ENCODE measurements at places on chromosomes 16 and 17.

GRCh38 chr16:745739-746138 lies 4.9 kb upstream of the CIAO3 start:
- no peak for DNase-seq

DNA sequence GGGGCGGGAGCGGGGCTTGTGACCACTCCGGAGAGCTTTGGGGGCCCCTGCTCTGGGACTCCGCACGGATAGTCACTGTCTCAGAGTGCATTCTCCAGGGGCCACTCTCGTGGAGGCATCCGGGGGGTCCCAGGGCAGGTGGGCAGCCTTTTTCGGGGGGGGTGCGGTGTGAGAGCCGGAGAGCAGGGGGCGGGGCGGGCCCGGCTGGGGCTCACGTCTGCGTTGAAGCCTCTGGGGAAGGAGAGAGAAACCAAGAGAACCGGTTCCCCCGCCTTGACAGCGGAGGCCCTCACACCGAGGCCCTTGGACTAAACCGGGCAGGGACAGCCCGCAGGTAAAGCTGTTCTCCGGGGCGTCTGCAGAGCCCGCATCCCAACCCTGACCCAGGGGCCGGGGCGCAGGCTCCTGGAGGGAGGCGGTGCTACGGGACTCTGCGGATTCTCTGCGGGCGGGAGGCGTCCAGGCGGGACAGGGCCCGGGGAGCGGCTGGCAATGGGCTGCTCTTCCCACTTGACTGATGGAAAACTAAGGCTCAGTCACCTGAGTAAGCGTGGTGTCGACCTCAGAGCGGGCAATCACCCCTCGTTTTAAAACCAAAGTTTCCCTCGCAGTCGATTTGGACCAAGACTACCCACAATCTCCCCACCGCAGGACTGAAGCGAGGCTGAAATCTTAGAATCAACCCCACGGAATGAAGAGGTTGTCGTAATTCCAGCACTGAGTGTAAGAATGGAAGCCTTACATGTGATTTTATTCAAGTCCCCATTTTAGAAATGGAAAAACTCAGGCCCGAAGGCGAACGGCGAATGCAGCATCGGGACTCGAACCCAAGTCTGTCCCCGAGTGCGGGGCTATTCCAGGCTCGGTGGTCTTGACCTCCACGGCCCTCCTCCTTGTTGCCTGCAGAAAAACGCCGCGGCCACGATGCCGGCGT lies 49.6 kb upstream of the AMZ2 start:
- no peak for DNase-seq

GRCh38 chr17:45742251-45742650 lies 41.9 kb upstream of the CRHR1 start:
- DNase-seq: no peak

- no peak for DNase-seq
Observed at GRCh38 chr17:71494062-71494855, 626.6 kb upstream of the SOX9 start.

- no peak for DNase-seq
Observed at GRCh38 chr17:78832541-78832810, 8.1 kb downstream of the USP36 start.

- no peak for DNase-seq
Observed at GRCh38 chr16:89491238-89491869, 993 bp upstream of the ANKRD11 start.

DNA sequence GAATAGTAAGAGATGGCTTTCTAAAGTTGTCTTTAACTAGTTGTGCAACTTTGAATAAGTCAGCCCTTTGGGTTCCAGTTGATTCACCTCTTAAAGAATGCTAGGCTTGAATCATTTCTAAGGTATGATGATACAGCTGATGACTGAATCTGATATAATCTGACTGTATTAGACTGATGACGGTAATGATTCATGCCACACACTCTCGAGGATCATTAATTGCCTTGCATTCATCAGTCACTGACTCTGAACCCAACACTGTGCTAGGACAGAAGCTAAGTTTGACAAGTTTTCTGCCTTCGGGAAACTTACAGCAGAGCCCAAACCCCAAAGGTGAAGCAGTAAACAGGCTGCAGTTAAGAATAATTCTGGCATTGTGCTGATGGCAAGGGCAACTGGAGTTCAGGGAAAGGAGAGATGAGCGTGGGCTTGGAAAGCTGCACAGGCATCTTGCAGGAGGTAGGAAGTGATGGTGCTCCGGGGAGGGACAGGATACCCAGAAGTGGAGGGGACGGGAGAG lies 25.8 kb downstream of the ASIC2 start:
- no peak for DNase-seq

- DNase-seq: no peak
Observed at GRCh38 chr17:31559584-31560501, 168.4 kb downstream of the RAB11FIP4 start.

DNA sequence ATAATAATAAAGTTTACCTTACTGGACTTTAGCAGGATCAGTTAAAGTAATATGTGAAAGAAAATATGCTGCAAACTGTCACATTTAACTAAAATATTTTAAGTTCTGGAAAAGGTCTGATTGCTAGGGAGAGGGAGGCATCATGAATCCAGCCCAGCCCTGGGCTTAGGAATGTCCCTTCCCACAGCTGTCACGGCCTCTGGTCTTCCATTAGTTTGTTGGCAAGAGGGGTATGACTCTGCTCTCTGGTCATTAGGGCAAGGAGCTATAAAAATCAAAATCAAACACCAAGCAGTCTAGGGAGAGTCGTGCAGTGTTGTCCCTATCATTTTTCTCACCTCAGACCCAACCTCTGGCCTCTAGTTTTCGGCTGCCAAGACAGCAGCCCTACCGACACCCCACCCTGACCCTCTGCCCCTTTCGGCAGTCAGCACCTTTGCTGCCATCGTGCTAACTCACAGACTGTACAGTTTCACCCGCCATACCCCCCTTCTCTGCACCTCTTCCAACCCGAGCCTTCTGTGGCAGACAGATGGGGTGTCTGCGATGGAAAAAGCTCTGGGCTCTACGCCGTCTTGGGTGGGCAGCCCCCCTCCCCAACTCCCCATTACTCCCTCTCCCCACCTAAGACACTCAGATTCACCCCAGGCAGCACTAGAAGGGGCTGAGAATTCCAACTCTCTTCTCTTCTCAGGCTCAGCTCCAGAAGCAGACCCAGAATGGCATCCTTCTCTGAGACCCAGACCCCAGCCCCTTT lies 41.4 kb downstream of the NEUROD2 start:
- no peak for DNase-seq

DNA sequence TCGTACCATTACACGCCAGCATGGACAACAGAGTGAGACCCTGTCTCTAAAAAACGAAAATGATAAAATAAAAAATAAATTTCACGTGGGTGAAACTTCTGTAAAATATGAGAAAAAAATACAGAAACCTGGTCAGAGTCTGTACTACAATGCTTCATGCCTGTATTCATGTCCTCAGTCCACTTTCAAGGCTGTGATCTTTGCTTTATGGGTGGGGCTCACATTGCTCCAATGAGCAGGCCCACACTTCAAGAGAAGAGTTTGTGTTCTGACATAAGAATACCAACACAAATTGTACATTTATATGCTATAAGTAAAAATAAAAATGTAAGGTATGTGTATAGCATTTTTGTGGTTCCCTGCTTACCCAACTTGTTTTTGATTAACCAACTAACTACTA lies 32.2 kb upstream of the ABCA3 start:
- no peak for DNase-seq

- DNase-seq: no peak
Observed at GRCh38 chr16:28092721-28093384, 29.3 kb upstream of the GSG1L start.

- DNase-seq: no peak
Observed at GRCh38 chr16:77863250-77863649, 74.9 kb downstream of the VAT1L start.

DNA sequence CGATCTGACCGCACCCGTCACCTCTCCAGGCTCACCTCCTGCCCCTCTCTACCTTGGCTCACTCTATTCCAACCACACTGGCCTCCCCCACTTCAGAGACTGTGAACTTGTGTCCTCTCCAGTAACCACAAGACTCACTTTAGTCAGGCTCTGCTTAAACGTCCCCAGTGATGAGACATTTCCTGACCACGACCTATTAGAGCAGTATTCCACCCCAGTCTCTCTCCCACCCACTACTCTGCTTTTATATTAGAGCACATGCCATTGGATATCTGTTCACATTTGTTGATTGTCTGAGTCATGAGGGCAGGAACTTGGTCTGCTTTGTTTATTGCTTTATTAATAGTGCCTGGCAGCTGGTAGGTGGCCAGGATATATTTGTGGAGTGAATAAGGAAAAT lies 20.1 kb downstream of the COX11 start:
- DNase-seq: no peak

DNA sequence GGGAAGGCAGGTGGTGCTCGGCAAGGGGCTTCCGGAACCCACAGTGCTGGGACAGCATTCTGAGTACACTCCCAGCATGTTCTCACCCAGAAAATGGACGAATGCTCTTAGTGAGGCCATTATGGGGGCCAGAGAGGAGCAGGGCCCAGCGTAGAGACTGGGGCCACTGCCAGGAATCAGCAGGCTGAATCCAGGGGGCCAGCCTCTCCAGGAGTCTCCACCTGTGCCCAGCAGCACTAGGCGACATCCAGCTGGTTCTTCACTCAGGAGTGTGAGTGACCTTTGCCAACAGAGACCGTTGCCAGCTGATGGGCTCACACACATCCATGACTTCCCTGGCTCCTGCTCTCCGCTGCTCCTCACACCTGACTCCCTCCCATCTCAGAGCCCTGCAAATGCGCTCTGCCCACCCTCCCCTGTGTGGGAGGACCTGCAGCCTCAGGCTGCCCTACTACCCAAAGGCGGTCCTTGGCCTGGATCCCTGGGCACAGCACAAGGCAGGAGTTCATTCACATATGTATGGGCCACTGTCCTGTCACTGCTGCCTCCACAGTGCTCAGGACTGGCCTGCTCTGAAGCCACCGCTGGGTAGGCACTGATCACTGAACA lies 5.1 kb downstream of the RHBDF1 start:
- no peak for DNase-seq

- no peak for DNase-seq
Observed at GRCh38 chr16:73065632-73066330, 17.9 kb upstream of the ZFHX3 start.

- DNase-seq: no peak
Observed at GRCh38 chr16:16021988-16022682, 72.7 kb downstream of the ABCC1 start.

DNA sequence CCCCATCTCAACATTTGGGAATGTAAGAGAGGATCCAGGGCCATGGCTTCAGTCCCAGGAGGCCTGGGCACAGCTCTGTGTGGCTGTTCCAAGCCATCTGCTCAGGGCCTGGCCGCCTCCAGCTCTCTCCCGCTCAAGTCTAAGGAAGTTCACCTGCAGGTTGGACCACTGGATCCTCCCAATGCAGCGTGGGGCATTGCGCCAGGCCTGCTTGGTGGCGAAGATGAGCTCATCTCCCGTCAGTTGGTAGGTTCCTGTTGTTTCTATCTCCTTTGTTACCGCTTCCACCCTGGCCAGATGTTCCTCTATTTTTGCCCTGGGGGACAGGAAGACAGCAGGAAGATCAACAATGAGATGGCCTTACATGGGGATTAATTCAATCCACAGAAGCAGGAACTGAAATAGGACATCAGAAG lies 17.5 kb downstream of the NOS2 start:
- no peak for DNase-seq

DNA sequence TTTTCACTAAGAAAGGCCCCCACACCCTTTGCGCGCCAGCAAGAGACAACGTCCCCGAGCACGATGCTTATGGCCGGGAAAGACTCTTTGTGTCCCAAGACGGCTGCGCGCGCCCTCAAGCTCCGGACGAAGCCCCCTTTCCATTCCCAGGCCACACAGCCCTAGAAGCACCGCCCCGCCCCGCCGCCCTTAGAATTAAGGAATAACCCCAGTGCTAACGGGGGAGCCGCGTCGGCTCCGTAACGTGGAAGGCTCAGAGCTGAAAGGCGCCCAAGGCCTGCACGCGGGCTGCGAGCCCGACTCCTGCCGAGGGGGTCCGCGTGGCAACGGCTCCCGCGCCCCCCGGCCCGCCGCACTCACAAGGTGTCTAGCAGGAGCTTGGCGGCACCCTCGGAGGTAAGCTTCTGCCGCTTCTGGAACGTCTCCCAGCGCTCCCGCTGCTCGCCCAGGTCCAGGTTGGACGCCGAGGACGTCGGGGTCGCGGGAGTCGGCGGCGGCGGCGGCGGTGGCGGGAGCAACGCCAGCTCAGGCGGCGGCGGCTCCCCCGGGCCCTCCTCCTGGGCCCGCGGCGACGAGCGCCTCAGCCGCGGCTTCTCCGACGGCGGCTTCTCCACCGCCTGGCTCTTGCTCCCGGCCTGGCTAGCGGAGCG lies 477 bp downstream of the CENPV start:
- no peak for DNase-seq

DNA sequence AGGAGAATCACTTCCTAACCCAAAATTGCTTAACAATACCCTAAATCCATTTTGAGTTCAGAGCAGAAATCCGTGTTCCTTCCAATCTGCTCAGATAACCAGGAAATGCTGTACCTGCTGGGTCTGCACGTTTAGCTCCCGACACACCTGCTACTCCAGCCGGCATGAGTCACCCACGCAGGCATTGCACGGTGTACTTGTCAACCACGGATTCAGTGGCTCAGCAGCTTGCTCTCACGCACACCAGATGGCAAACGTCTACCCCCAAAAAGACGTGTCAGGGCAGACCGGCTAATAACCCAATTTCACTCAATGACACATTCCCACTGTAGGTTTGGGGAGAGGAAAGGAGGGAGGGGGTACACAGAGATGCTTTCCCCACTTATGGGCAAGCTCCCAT lies 468.1 kb downstream of the SOX9 start:
- no peak for DNase-seq

GRCh38 chr17:28518132-28518531 lies 12.0 kb downstream of the FOXN1 start:
- DNase-seq: no peak

- DNase-seq: no peak
Observed at GRCh38 chr17:79691931-79692330, 38.8 kb upstream of the ENPP7 start.

GRCh38 chr17:39069114-39069756 lies 82.2 kb downstream of the PLXDC1 start:
- DNase-seq: no peak

GRCh38 chr17:57597531-57598453 lies 147.3 kb downstream of the CCDC182 start:
- no peak for DNase-seq

DNA sequence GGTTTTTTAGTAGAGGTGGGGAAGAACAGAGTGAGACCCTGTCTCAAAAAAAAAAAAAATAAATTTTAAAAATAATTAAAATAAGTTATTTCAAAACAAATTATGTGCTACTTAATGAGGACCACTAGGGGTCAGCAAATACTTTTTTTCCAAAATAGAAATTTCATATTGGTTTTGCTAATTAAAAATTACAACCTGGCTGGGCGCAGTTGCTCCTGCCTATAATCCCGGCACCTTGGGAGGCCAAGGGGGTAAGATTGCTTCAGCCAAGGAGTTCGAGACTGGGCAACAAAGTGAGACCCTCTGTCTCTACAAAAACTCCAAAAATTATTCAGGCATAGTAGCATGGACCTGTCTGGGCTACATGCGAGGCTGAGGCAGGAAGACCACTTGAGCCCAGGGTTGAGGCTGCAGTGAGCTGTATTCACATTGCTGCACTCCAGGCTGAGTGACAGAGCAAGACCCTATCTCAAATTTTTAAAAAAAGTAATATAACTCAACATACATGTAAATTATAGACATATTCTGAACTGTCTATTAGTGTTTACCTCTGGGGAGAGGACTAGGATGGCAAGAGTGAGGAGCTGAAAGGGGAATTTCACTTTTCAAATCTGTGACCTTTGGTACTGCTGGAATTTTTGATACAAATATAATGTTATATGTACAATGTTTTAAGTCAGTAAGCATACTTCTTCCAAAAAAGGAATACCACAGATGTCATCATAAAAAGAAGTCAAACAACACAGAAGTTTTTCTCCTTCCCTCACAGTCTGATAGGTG lies 8.1 kb downstream of the MEIOB start:
- DNase-seq: no peak

- no peak for DNase-seq
Observed at GRCh38 chr16:47779201-47780016, 318.3 kb downstream of the PHKB start.
